ENCODE measurements at places on chromosomes 2 and 18.
A peak's percentile ranks its signal among the peaks of the same experiment; 100 is the strongest.

DNA sequence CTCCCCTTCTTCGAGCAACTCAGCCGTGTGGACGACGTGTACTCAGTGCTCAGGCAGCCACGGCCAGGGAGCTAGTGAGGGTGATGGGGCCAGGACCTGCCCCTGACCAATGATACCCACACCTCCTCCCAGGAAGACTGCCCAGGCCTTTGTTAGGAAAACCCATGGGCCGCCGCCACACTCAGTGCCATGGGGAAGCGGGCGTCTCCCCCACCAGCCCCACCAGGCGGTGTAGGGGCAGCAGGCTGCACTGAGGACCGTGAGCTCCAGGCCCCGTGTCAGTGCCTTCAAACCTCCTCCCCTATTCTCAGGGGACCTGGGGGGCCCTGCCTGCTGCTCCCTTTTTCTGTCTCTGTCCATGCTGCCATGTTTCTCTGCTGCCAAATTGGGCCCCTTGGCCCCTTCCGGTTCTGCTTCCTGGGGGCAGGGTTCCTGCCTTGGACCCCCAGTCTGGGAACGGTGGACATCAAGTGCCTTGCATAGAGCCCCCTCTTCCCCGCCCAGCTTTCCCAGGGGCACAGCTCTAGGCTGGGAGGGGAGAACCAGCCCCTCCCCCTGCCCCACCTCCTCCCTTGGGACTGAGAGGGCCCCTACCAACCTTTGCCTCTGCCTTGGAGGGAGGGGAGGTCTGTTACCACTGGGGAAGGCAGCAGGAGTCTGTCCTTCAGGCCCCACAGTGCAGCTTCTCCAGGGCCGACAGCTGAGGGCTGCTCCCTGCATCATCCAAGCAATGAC lies 4.8 kb downstream of the CTDSP1 start:
- DNase-seq: no peak
- no peak overlapping the region for H3K4me3 ChIP-seq
- no peaks in the 10 kb centered on the region for H3K27me3 ChIP-seq
- H3K36me3 ChIP-seq: peaks cover 58% of the 10 kb centered on the region
- H3K27ac ChIP-seq: no peak overlapping the region
- peaks cover 17% of the 10 kb centered on the region for H3K4me1 ChIP-seq

GRCh38 chr18:75005626-75006025 lies 203.3 kb downstream of the PTGR3 start:
- H3K27me3 ChIP-seq: no peaks in the 10 kb centered on the region
- H3K4me3 ChIP-seq: no peak overlapping the region
- H3K27ac ChIP-seq: no peak overlapping the region
- H3K4me1 ChIP-seq: no peaks in the 10 kb centered on the region
- no peak for DNase-seq

GRCh38 chr2:27901234-27901633 lies 10.7 kb downstream of the BABAM2 start:
- H3K36me3 ChIP-seq: peaks cover 37% of the 10 kb centered on the region
- peak overlapping the region; percentile 2 for H3K27ac ChIP-seq
- H3K4me3 ChIP-seq: no peak overlapping the region
- peak; percentile 31 for DNase-seq
- no peaks in the 10 kb centered on the region for H3K27me3 ChIP-seq

DNA sequence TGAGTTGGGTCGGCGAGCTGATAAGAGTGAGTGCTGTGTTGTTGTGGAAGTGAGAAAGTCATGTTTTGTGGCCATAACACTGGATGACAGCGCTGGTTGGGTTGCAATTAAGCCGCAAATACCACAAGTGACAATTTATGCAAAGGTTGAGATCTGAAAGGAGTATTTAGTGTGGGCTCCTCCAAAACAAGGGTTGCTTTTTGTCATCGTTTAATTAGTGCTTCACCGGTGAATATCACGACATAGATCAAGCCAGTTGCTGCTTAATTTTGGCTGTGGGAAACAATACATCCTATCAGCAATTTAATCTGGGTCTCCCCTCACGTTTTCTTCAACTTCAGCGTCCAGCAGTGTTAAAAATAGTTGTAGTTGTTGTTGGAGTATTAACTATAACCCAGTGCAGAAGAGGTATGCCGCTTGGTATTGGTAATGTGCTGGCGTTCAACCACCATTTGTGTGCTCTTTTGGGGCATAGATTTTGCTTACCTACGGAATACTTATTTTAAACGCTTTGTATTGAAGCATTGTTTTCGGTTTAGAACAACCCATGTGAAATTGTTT lies 662 bp downstream of the ACVR2A start:
- H3K4me3 ChIP-seq: peak overlapping the region; percentile 92
- H3K4me1 ChIP-seq: peaks cover 23% of the 10 kb centered on the region
- peak overlapping the region; percentile 89 for H3K27ac ChIP-seq
- peak; percentile 31 for DNase-seq

DNA sequence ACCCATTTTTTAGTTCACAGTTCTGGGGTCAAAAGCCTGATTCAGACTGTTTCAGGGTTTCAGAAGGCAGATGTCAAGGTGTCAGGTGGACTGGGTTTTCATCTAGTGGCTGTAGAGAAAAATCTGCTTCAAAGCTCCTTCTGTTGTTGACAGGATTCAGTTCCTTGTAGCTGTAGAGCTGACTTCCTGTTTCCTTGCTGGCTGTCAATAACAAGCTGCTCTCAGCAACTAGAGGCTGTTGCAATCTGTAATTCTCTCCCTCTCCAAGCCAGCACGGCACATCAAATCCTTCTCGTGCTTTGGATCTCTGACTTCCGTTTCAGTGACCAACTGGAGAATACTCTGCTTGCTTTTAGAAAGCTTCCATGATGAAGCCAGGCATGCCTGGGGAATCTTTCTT lies 179.4 kb downstream of the DOK6 start:
- H3K4me1 ChIP-seq: no peaks in the 10 kb centered on the region
- DNase-seq: no peak
- peaks cover 8% of the 10 kb centered on the region for H3K27me3 ChIP-seq
- H3K36me3 ChIP-seq: no peaks in the 10 kb centered on the region

- no peaks in the 10 kb centered on the region for H3K27me3 ChIP-seq
- H3K36me3 ChIP-seq: no peaks in the 10 kb centered on the region
- peak; percentile 49 for DNase-seq
- peaks cover 16% of the 10 kb centered on the region for H3K4me1 ChIP-seq
- H3K4me3 ChIP-seq: no peak overlapping the region
Measured at GRCh38 chr2:219724628-219725027, 97.2 kb downstream of the SLC4A3 start.

- no peaks in the 10 kb centered on the region for H3K36me3 ChIP-seq
- H3K4me3 ChIP-seq: no peak overlapping the region
- DNase-seq: peak; percentile 45
- H3K27ac ChIP-seq: no peak overlapping the region
Measured at GRCh38 chr18:24766376-24766775, 305.9 kb downstream of the HRH4 start.

DNA sequence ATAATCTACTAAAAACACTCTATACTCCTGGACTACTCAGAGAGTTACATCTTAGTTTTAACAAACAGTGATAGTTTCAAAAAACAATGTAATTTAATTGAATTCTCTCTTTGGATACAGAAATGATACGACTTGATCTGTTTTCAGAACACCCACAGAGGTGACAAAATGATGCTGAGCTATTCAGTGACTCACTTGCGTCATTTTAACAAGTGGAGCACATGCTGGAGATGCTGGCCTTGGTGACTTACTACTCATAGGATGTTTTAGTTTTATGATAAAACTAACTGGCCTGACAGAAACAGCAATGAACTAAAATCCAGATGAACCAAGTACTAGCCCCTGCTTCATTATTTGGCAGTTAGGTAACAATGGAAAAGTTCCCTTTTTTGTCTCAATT lies 101.3 kb upstream of the ITGB6 start:
- H3K36me3 ChIP-seq: peaks cover 60% of the 10 kb centered on the region
- no peaks in the 10 kb centered on the region for H3K27me3 ChIP-seq
- H3K4me1 ChIP-seq: peaks cover 18% of the 10 kb centered on the region
- no peak overlapping the region for H3K4me3 ChIP-seq
- no peak overlapping the region for H3K27ac ChIP-seq
- DNase-seq: no peak

GRCh38 chr2:148893906-148894305 lies 18.9 kb downstream of the KIF5C start:
- H3K27ac ChIP-seq: no peak overlapping the region
- no peak for DNase-seq

GRCh38 chr2:205657579-205657978 lies 24.7 kb upstream of the NRP2 start:
- H3K4me1 ChIP-seq: peaks cover 31% of the 10 kb centered on the region
- no peaks in the 10 kb centered on the region for H3K27me3 ChIP-seq
- H3K36me3 ChIP-seq: peaks cover 4% of the 10 kb centered on the region
- no peak overlapping the region for H3K27ac ChIP-seq

DNA sequence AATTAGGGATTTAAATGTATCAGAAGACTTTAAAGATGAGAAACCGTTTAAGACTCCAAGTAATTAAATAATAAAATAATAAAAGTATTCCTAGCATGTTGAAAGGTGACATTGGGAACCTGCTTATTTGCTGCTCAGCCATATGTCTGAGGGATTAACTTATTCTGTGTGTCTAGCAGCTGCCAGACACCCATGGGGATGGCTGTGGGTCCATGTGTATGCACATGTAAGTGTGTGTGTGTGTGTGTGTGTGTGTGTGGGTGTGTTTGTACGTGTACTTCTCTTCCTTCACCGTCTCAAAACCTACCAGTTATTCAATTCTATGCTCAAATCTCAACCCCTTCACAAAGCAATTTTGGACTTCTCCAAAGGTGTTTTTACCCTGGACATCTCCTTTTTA lies 124.5 kb downstream of the SETBP1 start:
- no peaks in the 10 kb centered on the region for H3K27me3 ChIP-seq
- peaks cover 5% of the 10 kb centered on the region for H3K4me1 ChIP-seq
- DNase-seq: no peak

DNA sequence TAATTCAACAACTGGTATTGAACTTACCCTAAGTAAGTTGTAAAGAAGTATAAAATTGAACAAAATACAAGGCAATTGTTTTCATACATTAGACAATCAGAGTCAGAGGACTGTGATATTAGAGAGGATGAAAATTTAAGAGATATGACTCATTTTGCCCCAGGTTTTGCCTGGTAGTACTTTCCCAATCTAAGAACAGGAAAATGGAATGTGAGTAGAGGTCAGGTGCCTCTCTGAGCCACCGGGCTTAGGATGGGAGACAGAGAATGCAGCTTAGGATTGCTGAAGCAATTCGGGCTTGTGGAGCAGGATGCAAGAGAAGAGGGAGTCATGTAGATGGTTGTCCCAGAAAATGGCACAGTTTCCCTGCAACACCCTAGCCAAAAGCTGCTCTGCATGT lies 219.7 kb upstream of the CHST9 start:
- no peaks in the 10 kb centered on the region for H3K36me3 ChIP-seq
- no peak overlapping the region for H3K27ac ChIP-seq
- H3K4me1 ChIP-seq: peaks cover 5% of the 10 kb centered on the region
- DNase-seq: peak; percentile 31
- no peak overlapping the region for H3K4me3 ChIP-seq

DNA sequence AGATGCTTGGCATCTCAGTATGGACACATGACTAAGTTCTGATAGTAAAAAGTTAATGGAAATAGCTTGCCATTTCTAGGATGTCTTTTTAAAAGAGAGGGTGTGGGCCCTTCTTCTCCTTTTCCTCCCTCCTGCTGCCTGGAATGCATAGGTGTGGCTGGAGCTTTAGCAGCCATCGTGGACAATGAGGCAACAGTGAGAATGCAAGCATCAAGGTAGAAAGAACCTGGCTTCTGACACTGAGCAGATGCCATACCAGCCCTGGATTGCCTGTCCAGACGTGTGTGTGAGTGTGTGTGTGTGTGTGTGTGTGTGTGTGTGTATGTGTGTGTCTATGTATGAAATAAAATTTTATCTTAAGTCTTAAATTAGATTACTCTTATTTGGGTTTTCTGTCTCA lies 660.1 kb downstream of the XIRP2 start:
- no peaks in the 10 kb centered on the region for H3K36me3 ChIP-seq
- H3K27me3 ChIP-seq: no peaks in the 10 kb centered on the region
- no peaks in the 10 kb centered on the region for H3K4me1 ChIP-seq
- H3K27ac ChIP-seq: no peak overlapping the region
- DNase-seq: no peak

GRCh38 chr2:212157012-212157411 lies 381.6 kb downstream of the ERBB4 start:
- H3K36me3 ChIP-seq: no peaks in the 10 kb centered on the region
- H3K27me3 ChIP-seq: peaks cover 37% of the 10 kb centered on the region
- no peak for DNase-seq
- no peaks in the 10 kb centered on the region for H3K4me1 ChIP-seq

GRCh38 chr2:50865235-50865634 lies 166.7 kb downstream of the NRXN1 start:
- H3K4me3 ChIP-seq: no peak overlapping the region
- DNase-seq: no peak
- H3K27me3 ChIP-seq: no peaks in the 10 kb centered on the region
- H3K36me3 ChIP-seq: no peaks in the 10 kb centered on the region
- no peak overlapping the region for H3K27ac ChIP-seq

- H3K27me3 ChIP-seq: no peaks in the 10 kb centered on the region
- no peak overlapping the region for H3K27ac ChIP-seq
- no peaks in the 10 kb centered on the region for H3K36me3 ChIP-seq
- peaks cover 6% of the 10 kb centered on the region for H3K4me1 ChIP-seq
- no peak overlapping the region for H3K4me3 ChIP-seq
Measured at GRCh38 chr18:49123431-49123830, 172.7 kb upstream of the SMAD7 start.

DNA sequence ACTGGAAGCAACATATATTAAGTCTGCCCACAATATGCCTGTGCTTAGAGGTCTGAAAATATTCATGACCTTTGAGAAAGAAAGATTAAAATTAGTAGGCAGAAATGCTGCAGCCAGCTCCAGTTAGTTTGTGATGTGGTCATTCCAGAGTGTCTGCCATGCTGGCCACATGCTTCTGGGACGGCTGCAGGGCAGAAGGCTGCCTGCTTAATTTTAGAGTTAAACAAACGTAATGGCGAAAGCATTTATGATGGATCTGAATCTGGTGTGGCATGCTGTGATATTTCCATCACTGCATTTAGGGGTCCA lies 95.4 kb downstream of the FHOD3 start:
- no peaks in the 10 kb centered on the region for H3K36me3 ChIP-seq
- DNase-seq: no peak
- H3K4me1 ChIP-seq: no peaks in the 10 kb centered on the region
- no peaks in the 10 kb centered on the region for H3K27me3 ChIP-seq
- H3K27ac ChIP-seq: no peak overlapping the region
- no peak overlapping the region for H3K4me3 ChIP-seq
